AG04450 (cell line): ENCODE measurements at places on chromosomes 6 and 20.

GRCh38 chr20:10739134-10739533 lies 65.3 kb upstream of the JAG1 start:
- DNase-seq, result no peak

DNA sequence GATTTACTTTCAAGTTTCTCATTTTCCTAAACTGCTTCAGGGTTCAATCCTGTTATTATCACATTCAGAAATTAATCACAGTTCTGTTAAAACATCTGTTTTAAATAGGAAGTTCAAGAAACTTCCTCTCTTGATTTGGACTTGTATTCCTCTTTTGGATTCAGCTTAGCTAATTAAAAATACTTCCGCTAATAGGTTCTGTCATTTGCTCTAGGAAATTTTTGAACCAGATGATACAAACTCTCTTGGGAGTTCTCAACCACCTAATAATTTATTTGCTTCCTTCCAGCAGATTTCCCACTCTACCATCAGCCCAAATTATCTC lies 15.9 kb upstream of the TMEM30A start:
- no peak for DNase-seq

GRCh38 chr6:10526156-10526555 lies 5.0 kb downstream of the GCNT2 start:
- no peak for DNase-seq

DNA sequence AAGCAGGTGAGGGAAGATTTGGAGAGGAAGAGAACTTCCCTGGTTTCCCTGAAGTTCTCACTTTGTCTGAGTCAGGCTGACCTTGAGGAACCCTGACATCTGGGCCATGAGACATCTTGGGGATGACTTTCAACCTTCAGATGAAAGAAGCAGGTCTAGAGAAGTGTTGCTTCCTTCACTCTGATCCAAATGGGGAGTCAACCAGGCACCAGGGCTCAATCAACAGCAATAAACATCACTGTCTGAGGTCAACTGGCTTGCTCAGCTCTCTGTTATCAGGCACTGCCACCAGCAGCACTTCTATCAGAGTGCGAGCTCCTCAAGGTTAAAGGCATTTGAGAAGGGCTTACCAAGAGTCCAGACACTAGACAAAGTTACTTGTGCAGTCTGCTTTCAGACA lies 6.3 kb downstream of the ACOT8 start:
- DNase-seq, result no peak

GRCh38 chr20:15596220-15596890 lies 976.9 kb downstream of the KIF16B start:
- no peak for DNase-seq

GRCh38 chr20:63215101-63216040 lies 560 bp downstream of the YTHDF1 start:
- no peak for DNase-seq

DNA sequence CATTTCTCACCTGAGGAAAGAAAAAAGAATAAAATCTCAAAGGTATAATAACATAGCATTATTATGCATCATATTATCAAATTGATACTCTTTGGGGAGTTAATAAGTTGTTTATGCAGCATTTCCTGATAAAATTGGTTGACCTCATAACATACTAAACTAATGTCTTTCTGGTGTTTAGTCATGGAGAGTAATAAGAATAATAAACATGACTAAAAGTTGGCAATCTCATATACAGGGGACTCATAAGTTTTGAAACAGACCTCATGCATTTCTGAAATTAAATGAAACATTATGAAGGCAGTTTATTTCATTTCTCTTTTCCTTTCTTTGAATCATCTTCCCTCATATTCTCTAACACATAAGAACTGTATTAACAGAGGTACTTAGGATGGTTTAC lies 60.5 kb upstream of the PRDM1 start:
- DNase-seq, result no peak

- DNase-seq, result no peak
Measured at GRCh38 chr6:87588756-87589407, 905 bp downstream of the RARS2 start.

- DNase-seq, result no peak
Measured at GRCh38 chr20:60693496-60694133, 558.4 kb upstream of the CDH4 start.

GRCh38 chr6:108407904-108408827 lies 113.3 kb downstream of the AFG1L start:
- DNase-seq, result no peak

DNA sequence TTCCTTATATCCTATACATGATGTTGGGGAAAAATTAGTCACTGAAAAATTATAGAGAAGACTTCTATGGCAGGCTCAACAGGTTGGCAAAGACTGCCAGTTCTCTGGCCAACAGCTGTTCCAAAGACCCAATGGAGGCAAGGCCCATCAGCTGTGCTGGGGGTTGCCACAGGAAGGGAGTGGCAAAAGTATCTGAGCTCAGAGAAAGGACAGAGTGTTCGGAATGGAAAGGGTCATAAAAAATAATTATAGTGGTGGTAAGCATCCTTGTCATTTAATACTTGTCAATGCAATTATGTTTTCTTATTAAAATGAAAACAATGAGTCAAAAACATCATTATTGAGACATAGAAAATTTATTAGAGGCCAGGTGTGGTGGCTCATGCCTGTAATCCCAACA lies 36.1 kb downstream of the FASTKD5 start:
- DNase-seq, result no peak

DNA sequence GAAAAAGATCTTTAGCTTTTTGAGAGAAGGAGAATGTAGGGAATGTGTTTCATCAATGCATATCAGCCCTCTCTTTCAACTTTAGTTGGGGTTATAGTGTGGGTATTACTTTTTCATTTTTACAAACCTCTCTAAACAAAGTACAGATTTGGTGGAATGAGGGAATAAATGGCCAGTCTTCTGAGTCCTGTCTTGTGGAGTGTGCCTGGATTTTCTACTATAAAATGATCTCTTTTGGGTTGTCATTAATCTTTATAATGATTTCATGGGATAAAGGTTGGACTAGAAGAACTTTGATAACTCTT lies 209.3 kb downstream of the RNF144B start:
- no peak for DNase-seq

DNA sequence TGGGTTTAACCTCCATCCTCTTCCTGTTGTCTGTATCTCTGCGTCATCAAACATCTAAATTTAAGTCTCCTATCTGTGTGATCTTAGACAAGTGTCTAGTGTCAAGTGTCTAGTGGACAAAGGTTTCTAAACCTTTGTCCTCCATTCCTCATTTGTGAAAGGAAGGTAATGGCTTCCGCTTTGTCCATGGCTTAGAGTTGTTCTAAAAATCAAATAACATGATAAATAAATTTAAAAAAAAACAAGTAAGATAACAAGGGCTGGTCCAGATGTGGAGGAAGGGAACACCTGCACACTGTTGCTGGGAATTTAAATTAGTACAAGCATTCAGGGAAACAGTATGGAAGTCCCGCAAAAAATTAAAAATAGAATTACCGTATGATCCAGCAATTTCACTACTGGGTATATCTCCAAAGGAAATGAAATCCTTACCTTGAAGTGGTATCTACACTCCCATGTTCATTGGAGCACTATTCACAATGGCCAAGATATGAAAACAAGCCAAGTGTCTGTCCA lies 17.6 kb upstream of the SERPINB1 start:
- DNase-seq, result no peak

DNA sequence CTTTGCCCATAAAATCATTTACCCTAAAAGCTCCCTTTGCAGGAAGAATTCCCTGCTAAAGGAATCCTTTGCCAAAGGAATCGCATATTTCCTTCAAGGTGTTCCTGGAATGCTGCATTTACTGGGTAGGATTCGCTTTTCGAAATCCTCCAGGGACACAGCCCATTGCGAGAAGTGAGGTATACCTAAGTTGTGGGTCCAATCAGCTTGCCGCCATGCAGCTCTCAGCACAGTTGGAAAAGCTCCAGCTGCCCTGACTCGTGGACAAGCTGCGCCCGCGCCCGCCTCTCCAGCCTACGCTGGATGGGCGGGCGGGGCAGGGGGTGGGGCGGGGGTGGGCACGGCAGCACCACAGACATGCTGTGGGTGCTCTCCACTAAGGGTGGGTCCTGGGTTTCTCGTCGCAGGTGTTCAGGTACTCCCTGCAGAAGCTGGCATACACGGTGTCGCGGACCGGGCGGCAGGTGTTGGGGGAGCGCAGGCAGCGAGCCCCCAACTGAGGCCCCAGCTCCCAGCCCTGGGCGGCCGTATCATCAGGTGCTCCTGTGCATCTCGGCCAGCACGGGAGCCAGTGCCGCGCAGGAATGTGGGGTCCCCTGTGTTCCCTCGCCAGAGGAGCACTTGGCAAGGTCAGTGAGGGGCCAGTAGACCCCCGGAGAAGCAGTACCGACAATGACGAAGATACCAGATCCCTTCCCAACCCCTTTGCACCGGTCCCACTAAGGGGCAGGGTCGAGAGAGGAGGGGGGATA lies 1.4 kb downstream of the NNAT start:
- DNase-seq, result no peak

DNA sequence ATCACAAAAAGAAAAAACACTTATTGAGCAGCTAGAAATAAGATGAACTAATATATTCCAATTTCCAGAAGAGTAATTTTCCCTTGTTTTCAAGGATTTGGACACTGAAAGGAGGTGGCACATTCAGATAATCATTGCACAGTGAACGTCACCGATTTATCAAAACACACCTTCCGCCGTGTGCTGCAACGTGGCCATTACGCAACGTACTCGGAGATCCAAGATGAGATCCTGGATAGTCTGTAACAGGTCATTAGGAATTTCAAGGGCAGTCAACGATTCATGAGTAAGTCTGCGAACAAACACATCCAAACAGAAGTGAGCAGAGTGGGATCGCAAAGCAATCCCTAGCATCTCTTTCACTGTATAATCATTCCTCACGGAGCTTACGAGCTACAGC lies 93.0 kb downstream of the HUS1B start:
- no peak for DNase-seq

DNA sequence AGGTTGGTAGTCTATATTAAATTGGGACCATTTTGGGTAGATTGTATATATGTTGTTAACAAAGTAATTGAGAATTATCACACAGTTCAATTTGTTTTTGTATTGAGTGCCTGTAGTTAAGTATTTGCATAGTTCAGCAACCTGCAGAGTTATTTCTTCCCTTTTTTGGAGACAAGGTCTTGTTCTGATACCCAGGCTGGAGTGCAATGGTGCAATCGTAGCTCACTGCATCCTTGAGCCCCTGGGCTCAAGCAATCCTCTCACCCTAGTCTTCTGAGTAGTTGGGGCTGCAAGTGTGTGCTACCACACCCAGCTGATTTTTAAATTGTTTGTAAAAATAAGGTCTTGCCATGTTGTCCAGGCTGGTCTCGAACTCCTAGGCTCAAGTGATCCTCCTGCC lies 250.5 kb downstream of the UTRN start:
- DNase-seq, result no peak

- no peak for DNase-seq
Measured at GRCh38 chr20:1422753-1423152, 29.9 kb upstream of the FKBP1A start.

DNA sequence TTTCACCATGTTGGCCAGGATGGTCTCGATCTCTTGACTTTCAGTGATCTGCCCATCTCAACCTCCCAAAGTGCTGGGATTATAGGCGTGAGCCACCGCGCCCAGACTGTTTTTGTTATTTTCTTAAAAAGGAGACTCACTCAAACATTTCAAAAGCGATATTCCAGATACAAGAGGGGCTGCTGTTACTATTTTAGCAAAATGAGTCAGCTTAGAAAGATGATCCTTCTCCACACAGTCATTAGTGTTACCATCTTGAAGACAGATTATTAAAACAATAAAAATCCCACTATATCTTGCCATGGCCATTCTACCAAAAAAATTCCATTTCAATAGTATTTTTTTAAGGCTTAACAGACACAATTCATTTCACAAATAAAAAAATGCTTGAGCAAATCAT lies 102.8 kb downstream of the PREP start:
- no peak for DNase-seq

- DNase-seq, result no peak
Measured at GRCh38 chr6:157029980-157030690, 253.0 kb downstream of the ARID1B start.

GRCh38 chr20:33305589-33306057 lies 22.6 kb downstream of the BPIFB1 start:
- DNase-seq, result no peak

DNA sequence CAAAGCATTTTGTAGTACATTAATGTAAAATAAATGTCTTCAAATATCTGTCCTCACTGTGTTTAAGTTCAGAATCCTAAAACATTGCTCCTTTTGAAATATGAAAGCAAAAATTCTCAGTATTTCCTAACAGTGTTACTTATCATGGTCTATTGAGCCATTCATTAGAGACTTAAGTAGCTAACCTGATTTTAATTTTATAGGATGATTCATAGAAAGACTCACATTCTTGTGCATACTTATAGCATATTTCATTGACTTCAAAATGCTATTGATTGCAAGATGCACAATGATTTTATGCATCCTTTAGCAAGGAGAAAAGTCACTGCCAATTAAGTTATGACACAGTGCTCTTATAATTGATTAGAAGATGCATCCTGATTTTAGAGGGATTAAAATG lies 85.7 kb downstream of the HIVEP1 start:
- DNase-seq, result no peak

DNA sequence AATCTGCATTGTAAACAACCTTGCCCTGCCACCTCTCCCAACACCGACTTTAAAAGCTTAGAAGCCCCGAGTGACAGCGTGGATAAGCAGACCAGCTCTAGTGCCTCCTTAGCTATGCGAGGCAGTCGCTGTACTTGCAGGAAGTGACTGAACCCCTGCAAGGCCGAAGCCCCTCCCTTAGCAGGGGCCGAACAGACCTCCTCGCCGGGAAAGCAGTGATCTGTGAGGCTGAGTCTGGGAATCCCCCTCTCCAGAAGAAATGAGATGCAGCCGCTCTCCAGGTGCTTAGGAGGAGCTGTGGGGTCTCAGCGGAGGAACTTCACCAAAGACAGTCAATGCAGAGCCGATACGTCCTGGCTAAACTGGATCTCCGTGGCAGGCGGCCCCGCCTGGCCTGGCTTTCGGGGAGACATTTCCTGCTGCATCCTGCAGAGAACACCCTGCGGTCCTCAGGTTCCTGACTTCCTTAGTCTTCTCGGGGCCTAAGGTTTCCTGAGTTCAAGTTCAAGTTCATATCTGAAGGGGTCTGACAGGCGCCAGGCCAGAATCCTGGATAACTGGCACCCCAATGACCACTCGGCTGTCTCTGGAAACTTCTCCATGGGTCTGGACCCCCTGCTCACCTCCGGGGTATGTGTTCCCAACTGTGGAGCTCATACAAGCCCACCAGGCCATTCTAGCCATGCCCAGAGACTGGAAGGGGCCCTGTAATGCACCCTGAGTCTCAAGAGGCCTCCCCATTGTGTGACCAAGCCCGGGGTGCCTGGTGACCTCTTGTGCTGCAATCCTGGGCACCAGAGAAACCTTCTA lies 20.4 kb upstream of the FRMD1 start:
- DNase-seq, result no peak

- no peak for DNase-seq
Measured at GRCh38 chr6:151402228-151402627, 10.9 kb upstream of the ZBTB2 start.
